ENCODE measurements at places on chromosomes 5 and 9. TPM values are rescaled to one million over a fixed set of nuclear protein-coding genes. Genes with fewer than 3 reads are reported as not detected.

DNA sequence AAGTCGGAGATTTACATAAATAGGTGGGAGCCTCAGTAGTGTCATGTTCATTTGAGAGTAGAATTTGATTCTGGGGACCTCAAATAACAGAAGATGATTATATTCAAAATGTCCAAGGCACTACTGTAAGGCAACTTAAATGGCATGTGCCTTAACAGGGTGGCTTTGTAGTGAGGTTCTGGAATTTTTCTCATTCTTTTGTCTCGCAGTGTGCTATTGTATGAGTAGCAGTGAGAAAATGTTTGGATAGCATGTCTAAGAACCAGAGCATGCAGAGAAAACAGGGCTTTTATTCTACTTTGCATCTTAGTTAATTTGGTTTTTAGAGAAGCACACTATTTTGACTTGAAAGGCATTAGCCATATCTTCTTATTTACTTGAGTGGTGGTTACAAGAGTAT lies 25.0 kb downstream of the MAST4 start:
- no peak overlapping the region for H3K27ac ChIP-seq
- no peak overlapping the region for H3K4me3 ChIP-seq
- no peaks in the 10 kb centered on the region for H3K27me3 ChIP-seq
- no peaks in the 10 kb centered on the region for H3K36me3 ChIP-seq
- no peaks in the 10 kb centered on the region for H3K4me1 ChIP-seq

- H3K4me3 ChIP-seq, result no peak overlapping the region
- no peak overlapping the region for H3K27ac ChIP-seq
- H3K27me3 ChIP-seq, result no peaks in the 10 kb centered on the region
- peaks cover 38% of the 10 kb centered on the region for H3K4me1 ChIP-seq
Measured at GRCh38 chr9:37935096-37935495, 31.2 kb upstream of the SLC25A51 start.

DNA sequence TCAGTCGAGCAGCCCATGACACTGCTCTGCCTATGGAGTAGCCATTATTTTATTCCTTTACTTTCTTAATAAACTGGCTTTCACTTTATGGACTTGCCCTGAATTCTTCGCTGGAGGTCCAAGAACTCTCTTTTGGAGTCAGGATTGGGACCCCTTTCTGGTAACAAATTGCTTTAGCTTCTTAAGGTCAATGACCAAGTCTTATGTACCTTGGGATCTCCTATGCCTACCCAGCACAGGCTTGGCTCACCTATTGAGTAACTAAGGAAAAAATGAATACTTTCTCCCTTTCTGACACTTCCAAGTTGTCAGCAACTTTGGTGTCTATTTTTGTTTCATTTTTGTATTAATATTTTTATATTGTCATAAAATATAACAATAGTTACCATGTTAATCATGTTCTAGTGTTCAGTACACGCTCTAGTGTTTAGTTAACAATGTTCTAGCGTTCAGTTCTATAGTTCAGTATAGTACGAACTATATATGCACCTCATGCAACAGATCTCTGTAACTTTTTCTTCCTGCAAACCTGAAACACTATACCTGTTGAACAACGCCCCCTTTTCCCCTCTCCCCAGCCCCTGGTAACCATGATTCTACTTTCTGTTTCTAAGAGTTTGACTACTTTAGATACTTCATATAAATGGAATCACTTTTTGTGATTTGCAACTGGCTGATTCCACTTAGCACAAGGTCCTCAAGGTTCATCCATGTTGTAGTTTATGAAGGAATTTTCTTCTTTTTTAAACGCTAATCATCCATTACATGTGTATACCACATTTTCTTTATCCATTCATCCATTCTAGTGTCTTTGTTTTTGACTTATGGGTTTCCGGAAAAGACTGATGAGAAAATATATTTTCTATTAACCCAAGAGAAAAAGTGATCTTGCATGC lies 1.8 kb upstream of the RHOBTB3 start:
- H3K4me3 ChIP-seq, result no peak overlapping the region
- peak overlapping the region; percentile 61 for H3K27ac ChIP-seq
- peaks cover 28% of the 10 kb centered on the region for H3K36me3 ChIP-seq
- peaks cover 69% of the 10 kb centered on the region for H3K4me1 ChIP-seq
- DNase-seq, result no peak

- no peaks in the 10 kb centered on the region for H3K36me3 ChIP-seq
- DNase-seq, result no peak
- no peak overlapping the region for H3K4me3 ChIP-seq
- H3K27me3 ChIP-seq, result no peaks in the 10 kb centered on the region
Measured at GRCh38 chr5:115558388-115558956, 13.9 kb upstream of the FEM1C start.

DNA sequence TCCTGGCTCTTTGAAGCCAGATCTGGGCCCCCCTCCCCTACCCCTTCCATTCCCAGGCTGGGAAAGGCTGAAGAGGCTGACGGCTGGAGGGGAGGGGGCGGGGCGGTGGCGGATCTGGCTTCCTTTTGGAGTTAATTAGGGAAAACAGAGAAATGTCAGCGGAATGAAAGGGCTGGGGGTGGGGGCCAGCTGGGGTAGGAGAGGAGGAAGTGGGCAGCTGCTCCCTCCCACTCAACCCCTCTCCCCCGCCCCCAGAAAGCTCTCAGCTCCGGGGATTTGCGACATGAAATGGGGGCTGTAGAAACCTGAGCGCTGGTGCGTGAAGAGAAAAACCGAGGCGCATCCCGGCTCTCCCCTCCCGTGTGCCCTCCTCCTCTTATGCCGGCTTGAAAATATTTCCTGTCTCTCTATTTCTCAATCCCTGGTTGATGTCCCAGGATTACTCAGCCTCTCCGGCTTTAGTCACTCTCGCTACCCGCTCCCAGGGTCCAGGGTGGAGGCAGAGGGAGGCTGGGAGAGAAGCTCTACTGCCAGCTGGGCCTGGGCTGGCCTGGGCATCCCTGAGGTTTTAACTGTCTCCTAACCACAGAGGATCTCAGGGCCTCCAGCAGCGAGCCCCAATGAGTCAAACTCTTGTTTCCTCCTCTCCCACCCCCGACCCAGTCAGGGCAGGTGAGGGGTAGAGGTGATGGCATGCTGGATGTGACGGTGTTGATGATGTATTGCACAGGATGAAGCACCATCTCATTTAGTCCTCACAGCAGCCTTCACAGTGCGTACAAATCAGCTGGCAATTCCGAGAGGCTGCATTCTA lies 20.1 kb downstream of the PCDHGC5 start:
- H3K4me1 ChIP-seq, result peaks cover 46% of the 10 kb centered on the region
- H3K4me3 ChIP-seq, result no peak overlapping the region
- DNase-seq, result peak; percentile 79
- peaks cover 29% of the 10 kb centered on the region for H3K36me3 ChIP-seq

DNA sequence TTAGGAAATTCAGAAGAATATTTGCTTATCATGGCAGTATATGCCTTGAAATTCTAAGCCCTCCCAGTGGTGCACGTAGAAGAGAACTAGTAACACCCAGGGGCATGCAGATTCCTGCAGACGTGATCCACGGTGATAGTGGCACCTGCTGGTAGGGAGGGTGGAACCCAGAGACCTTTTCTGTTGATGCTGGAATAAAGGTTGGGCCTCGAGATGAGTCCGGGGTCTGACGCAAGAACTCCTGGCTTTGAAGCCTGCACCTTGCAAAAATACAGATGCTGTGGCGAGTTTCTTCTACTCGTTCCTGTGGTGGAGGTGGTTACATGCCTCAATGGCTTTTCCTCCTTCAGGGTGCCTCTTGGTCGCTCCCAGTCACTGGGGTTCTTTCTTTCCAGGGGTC lies 39.5 kb upstream of the PHF2 start:
- peaks cover 47% of the 10 kb centered on the region for H3K36me3 ChIP-seq
- H3K4me3 ChIP-seq, result no peak overlapping the region
- no peak for DNase-seq
- H3K27me3 ChIP-seq, result no peaks in the 10 kb centered on the region
- H3K4me1 ChIP-seq, result no peaks in the 10 kb centered on the region

DNA sequence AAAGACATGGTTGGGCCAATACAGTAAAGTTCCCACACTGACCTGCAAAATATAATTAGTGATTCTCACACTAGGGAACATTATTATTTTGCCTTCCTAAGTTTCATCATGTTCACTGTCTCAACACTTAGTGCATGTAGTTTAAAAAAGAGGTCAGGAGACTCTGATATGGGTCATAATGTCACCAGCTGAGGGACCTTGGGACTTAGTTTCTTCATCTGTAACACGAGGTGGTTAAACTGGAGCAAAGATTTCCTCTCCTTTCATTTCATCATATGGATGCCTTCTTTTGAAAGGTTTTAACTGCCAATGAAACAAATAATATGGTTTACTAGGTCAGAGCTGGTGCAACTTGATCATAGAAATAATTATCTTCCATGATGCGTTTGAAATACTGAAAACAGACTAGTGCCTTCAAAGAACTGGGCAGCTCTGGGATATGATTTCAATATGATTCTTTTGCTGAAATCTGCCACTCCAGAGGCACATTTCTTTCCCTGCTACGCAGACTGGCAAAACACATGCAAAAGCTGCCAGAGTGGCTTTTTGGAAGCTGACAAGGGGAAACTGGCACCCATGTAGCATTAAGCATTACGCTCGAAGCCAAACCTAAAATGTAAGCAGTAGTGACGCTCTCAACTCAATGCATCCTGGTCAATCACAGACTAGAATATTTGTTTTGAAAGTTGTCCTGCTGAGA lies 20.8 kb downstream of the RETREG1 start:
- H3K27ac ChIP-seq, result no peak overlapping the region
- no peak for DNase-seq
- H3K4me3 ChIP-seq, result no peak overlapping the region
- peaks cover 10% of the 10 kb centered on the region for H3K27me3 ChIP-seq

DNA sequence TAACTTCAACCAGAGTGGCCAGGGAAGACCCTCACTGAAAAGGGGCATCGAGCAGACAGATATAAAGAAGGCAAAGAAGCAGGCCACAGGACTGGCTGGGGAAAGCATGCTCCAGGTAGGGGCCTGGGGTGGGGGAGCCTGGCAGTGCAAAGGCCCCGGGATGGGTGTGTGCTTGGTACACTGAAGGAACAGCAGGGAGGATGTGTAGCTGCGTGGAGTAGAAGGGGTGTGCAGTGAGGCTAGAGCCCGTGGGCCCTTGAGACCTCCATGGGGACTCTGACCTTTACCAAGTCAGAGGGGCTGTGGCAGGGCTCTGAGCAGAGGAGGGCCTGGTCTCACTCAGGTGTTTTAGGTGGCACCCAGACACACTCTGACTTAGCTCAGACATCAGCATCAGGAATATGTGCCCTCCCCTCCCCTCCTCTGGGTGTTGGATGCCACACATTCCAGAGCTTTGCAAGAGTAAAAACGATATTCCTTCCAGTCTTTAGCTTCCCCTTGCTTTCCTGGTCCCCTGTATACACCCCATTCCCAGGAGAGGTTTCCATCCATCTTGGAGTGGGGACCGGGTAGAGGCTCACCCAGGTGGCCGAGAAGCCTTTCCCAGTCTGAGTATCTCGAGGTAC lies 7.6 kb downstream of the TRIM7 start:
- H3K36me3 ChIP-seq, result peaks cover 5% of the 10 kb centered on the region
- no peak for DNase-seq
- H3K4me3 ChIP-seq, result no peak overlapping the region
- no peak overlapping the region for H3K27ac ChIP-seq

- DNase-seq, result no peak
- H3K27me3 ChIP-seq, result no peaks in the 10 kb centered on the region
Measured at GRCh38 chr5:36635721-36636390, 29.4 kb downstream of the SLC1A3 start.

DNA sequence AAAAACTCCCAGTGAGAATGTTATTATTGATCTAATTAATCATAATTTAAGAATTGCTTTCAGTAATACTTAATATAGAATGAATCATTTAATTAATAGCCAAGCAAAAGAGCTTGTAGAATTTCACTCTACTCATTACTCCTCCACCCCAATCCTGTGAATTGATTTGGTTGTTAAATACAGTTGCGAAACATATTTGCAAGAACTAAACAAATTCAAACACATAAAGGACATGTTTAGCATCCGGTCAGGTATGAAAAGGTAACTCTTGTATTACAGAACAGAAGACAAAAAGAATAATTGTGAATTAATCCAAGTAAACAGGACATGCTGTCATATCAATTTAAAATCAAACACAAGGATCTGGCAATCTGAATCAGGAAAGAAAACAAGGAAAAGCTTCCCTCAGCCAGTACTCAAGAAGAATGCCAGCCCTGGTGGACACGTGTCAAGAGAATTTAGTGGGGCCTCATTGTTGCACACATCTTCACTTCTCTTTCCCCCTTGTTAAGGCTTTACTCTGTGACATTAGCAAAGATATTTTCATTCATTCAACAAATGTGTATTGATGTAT lies 89.4 kb upstream of the SLC12A2 start:
- H3K27me3 ChIP-seq, result no peaks in the 10 kb centered on the region
- no peaks in the 10 kb centered on the region for H3K36me3 ChIP-seq
- no peak overlapping the region for H3K27ac ChIP-seq
- no peak for DNase-seq
- no peak overlapping the region for H3K4me3 ChIP-seq

DNA sequence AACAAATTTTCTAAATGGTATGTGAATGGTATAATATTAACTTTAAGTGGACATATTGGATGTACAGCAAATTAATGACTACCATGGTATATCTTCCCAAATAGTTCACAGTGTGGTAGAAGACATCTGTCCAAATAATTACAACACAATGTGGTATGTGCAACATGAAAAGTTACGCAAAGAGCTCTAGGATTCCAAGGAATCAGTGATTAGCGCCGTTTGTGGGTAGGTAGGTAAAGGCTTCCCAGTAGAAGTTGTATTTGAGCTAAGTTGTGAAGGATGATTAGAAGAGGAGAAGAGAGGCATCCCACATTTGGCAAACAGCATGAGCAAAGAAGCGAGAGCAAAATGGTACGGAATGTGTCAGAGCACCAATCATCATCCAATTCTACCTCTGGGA lies 14.3 kb upstream of the KLF9 start:
- H3K4me1 ChIP-seq, result no peaks in the 10 kb centered on the region
- no peaks in the 10 kb centered on the region for H3K36me3 ChIP-seq
- H3K27ac ChIP-seq, result no peak overlapping the region
- DNase-seq, result no peak

DNA sequence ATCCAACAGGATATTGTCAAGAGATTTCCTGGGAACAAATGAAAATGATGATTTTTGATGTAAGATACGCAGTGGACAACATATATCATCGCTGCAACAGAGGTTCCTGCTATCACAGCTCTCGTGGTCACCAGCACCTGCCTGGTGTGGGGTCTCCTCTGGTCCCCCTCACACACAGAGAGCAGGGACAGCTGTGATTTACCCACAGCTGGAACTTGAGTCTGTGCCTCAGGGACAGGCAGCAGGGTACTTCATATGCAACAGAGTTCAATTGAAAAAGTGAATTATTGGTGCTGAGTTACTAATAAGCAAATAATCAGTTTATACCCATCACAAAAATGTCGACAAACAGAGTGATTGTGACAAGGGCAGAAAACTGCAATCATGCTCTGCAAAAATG lies 93.4 kb downstream of the LMX1B start:
- 0 out of 2 replicates have a peak, but pooled peaks cover 5% of the 10 kb centered on the region for H3K4me1 ChIP-seq
- H3K27me3 ChIP-seq, result peaks cover 25% of the 10 kb centered on the region
- no peak for DNase-seq
- H3K27ac ChIP-seq, result no peak overlapping the region
- H3K36me3 ChIP-seq, result no peaks in the 10 kb centered on the region
- H3K4me3 ChIP-seq, result no peak overlapping the region

- H3K4me3 ChIP-seq, result no peak overlapping the region
- no peaks in the 10 kb centered on the region for H3K4me1 ChIP-seq
Measured at GRCh38 chr5:137800700-137801411, 46.7 kb upstream of the HNRNPA0 start.

GRCh38 chr5:31156631-31157160 lies 36.8 kb upstream of the CDH6 start:
- no peaks in the 10 kb centered on the region for H3K4me1 ChIP-seq
- no peaks in the 10 kb centered on the region for H3K36me3 ChIP-seq
- no peak for DNase-seq
- H3K27me3 ChIP-seq, result no peaks in the 10 kb centered on the region
- no peak overlapping the region for H3K4me3 ChIP-seq
- H3K27ac ChIP-seq, result no peak overlapping the region

The TAF1L gene
- not detected for total RNA-seq

The PCDHA5 gene
- total RNA-seq, result not detected

The SLC6A19 gene
- total RNA-seq, result not detected

The WDR31 gene
- 2.0 TPM for total RNA-seq

The IFNA21 gene
- not detected for total RNA-seq

The HRCT1 gene
- 0.63 TPM for total RNA-seq

Data from SJSA1 (cell line).